ENCODE measurements at places on chromosomes 6 and 20. TPM values are rescaled to one million over a fixed set of nuclear protein-coding genes. Genes with fewer than 3 reads are reported as not detected.

GRCh38 chr20:14589383-14589782 is 252.0 kb upstream of the FLRT3 start:
- no peak for DNase-seq

- no peak for DNase-seq
Observed at GRCh38 chr6:27651371-27651732, 178.4 kb upstream of the ZNF184 start.

GRCh38 chr6:34705241-34705640 is 8.7 kb upstream of the ILRUN start:
- DNase-seq = no peak

DNA sequence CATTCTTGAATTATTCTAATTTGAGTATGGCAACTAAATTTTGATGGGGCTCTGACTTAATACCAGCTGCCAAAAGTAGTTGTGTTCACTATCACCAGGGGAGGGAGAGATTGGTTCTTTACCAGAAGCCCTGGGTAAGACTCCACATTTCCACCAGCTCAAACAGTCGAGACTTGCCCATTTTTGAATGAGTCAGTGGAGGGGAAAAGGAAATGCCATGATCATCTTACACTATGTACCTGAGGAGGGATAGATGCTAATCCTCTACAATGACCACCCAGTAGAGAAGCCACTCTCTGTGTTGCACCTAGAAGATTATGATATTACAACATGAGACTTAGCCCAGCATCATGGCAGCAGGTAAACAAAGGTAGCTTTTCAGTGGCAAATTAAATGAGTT is 77.0 kb upstream of the SGK1 start:
- no peak for DNase-seq

GRCh38 chr6:19839237-19839546 is 2.0 kb downstream of the ID4 start:
- no peak for DNase-seq

DNA sequence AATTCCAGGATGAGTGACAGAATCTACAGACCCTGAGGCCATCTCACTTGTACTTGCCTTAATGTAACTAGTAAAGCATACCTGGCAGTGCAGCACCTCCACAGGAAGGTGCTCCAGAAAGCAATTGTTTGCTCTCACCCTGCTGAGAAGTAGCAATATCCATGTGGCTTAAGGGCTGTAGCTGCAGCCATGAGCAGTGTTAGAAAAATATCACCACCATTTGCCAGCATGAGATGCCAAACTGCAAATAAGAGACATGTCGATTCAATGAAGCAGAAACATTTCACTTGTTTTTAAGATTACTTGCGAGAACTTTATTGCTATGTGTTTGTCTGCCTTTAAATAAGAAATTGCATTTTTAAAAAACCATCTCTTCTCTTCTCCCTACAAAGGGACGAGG is 151.5 kb downstream of the PRL start:
- DNase-seq = no peak

DNA sequence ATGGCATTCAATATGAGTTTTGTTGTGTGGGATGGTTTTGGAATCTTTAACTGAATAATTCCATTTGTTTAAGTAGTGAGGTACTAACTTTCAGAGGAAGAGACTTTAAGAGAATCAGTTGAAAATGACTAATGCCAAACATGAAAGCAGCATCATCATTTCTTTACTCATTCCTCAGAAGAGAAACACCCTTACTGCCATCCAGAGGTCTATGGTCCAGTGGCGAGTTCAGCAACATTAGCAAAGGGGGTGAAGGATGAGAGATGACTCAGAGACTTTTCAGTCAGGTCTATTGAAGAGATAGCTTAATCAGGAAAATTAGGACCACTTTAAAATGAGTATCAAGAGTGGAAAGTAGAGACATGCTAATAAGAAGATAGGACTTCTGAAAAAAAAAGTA is 118.8 kb downstream of the COL19A1 start:
- DNase-seq = no peak

GRCh38 chr6:90863043-90863442 is 276.2 kb upstream of the MAP3K7 start:
- no peak for DNase-seq

DNA sequence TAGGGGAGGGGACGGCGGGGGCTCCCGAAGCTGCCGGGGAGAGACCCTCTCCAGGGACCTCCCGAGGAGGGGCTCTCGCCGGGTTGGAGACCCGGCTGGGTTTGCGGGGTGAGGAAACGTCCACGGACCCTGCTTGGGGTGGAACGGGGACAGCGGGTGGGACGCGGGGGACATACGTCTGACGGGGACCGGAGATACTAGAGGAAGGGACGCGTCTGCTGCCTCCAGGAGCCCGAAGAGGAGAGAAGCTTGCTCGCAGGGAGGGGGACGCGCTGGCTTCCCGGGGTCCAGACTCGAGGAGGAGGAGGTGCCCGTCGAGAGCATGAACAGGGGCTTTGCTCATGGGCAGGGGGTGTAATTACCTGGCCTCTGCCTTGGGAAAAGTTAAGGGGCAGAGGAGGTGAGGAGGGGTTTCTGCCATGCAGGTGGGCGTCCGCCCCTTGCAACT is 593 bp downstream of the DNMT3B start:
- DNase-seq = no peak

- DNase-seq = no peak
Observed at GRCh38 chr6:142822842-142823241, 122.1 kb downstream of the HIVEP2 start.

DNA sequence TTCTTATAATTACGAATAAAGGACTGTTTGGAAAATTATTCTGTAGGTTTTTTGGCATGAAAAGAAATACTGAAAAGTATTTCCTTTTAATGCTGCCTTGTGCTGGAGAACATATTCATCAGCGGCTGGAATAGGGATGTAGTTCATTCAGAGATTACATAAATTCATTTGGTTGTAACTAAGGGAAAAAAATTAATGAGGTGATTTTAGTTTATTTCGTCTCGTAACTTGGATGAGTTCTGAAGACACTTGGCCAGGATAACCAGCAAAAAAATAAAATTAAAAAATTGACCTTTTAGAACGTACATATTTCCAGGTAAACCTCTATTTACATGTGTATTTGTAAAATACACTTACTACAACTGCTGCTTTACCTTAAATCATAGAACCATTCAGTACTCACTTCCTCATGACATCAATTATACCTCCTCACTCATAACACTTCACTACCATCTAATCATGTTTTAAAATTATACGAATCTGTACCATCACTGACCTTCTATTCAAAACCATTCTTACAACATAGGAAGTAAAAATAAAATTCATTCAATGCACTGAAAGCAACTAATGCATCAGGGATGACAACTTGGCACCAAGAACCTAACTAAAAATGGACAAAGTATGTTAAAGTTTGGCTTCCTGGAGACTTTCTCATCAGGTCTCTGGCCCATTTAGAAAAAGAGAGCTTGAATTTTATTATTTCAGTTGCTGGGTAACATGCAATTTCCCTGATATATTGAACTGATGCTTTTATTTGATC is 17.2 kb downstream of the KLHL31 start:
- no peak for DNase-seq

- peak; percentile 35 for DNase-seq
Observed at GRCh38 chr6:43271103-43271815, 26.8 kb upstream of the SLC22A7 start.

GRCh38 chr6:161676586-161676985 is 402.7 kb upstream of the AGPAT4 start:
- DNase-seq = no peak

DNA sequence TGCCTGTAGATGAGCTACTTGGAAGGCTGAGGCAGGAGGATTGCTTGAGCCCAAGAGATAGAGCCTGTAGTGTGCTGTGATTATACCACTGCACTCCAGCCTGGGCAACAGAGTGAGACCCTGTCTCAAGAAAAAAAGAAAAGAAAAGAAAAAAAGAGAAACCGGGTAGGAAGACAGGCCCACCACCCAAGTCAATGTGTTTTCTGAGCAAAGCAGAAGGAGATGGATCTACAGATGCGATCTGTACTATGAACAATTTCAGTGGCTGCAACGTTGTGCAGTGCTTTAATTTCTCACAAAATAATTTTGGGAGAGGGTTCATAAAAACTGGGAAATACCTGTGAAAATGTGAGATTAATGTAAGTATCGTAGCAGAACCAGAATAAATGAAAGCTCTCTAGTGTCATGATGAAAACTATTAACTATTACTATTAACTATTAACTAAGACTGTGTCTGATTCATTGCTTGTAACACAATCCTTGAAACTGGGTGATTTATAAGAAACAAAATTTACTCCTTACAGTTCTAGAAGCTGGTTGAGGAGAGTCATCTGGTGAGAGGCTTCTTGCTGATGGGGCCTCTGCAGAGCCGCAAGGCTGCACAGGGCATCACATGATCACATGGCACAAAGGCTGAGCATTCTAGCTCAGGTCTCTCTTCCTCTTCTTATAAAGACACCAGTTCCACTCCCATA is 233.1 kb upstream of the ZNF217 start:
- peak; percentile 21 for DNase-seq

GRCh38 chr6:136611133-136611532 is 60.9 kb upstream of the MAP7 start:
- no peak for DNase-seq

- no peak for DNase-seq
Observed at GRCh38 chr6:161443848-161444247, 170.0 kb upstream of the AGPAT4 start.

DNA sequence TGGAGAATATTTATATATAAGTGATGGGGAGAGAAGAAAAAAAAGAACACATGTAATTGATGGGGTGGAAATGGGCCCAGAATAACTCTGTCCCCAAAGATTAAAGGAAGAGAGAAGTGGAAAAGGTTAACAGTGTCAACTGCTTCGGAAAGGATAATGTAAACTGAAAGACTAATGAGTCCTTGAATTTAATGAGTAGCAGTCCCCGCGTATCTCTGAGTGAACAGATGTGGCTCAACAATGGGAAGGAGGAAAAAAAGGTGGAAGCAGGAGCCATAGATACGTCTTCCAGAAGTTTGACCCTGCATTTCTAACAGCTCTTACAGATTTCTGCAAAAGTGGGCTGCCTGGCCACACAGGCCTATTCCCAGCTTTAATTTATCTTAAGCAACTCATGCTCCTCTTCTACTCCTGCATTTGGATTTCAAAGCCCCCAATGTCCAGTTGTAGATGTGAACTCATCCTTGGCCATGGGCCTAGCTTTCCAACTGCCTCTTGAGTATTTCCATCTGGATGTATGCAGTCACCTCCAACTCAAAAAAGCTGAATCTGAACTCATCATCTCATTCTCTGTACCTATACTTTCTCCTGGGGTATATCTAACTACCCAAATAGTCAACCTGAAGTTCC is 61.3 kb downstream of the DST start:
- DNase-seq = no peak

DNA sequence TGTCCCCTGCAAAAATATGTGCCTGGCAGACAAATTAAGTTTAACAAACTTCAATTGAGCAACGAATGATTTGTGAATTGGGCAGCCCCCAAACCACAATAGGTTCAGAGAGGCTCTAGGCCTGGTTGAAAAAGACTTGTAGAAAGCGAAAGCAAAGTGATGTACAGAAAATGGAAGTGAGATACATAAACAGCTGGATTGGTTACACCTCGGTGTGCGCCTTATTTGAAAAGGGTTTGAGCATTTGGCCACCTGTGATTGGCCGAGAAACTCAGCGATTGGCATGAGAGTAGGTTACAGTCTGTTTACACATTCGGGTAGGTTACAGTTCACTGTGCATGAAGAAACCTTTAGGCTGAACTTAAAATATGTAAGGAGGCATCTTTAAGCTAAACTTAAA is 136.9 kb downstream of the CD83 start:
- DNase-seq = no peak

GRCh38 chr6:118197539-118197938 is 290.5 kb downstream of the SLC35F1 start:
- no peak for DNase-seq

- no peak for DNase-seq
Observed at GRCh38 chr6:25883991-25884390, 9.9 kb upstream of the SLC17A3 start.

- no peak for DNase-seq
Observed at GRCh38 chr20:46150943-46151342, 32.8 kb downstream of the CD40 start.

DNA sequence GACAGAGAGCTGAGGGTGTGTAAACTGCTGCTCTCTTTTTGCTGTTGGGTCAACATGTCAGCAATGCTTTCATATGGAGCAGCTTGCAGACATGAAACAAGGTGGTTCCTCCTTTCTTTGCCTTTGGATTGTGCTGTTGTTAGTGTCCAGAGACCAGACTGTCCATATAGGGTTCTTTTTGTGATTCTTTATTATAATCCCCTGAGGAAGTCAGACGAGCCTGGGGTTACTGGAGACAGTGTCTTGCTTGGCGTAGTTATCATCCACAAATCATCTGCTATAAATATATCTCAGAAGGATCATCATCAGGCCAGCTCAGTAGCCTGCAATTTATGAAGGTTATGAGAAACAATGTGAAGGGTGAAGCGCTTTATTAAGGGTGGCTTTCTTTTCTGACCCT is 2.3 kb upstream of the ADGRB3 start:
- no peak for DNase-seq

- no peak for DNase-seq
Observed at GRCh38 chr20:34940081-34940481, 15.5 kb downstream of the GSS start.

GRCh38 chr20:25622450-25623224 is 1.2 kb downstream of the NANP start:
- no peak for DNase-seq

- no peak for DNase-seq
Observed at GRCh38 chr20:24633026-24633425, 163.6 kb downstream of the SYNDIG1 start.

GRCh38 chr6:130661077-130661476 is 166.1 kb upstream of the SMLR1 start:
- no peak for DNase-seq

DNA sequence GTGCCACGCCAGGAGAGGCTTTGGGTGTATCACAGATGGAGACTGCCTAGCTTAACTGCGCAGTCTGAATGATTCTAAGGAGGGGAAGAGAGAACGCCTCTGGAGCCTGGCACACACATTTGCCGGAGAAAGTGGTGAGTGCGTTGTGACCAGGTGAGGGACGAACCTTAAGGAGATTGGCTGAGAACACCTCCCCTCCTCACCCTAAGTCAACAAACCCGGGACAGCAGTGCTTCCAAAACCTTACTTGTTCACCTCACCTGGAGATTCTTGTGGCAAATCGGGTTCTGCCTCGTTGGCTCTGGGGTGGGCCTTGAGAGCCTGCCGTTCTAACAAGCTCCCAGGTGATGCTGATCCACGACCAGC is 9.4 kb downstream of the SYNJ2 start:
- no peak for DNase-seq

DNA sequence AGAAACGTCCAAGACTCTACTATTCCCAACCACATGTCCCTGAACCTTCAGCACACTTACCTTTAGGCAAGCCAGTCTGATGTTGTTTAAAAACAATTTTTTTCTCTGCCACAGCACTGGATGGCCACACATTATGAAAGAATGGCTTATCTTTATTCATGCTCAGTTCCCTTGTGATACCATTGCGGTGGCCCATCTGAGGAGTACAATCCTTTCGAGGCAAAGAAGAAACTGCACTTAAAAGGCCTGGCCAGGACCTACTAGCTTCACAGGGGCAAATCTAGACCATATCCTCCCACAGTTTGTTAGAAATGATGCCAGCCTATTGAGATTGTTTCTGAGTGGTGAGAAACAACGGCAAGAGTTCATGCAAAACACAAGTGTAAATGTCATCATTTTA is 88.4 kb upstream of the PLEKHG1 start:
- DNase-seq = no peak

CCDC170 gene
- not detected for total RNA-seq

DDO gene
- total RNA-seq = not detected

FOXF2 gene
- total RNA-seq = not detected

C6orf15 gene
- total RNA-seq = not detected

CEBPB gene
- 22.2 TPM for total RNA-seq

LTB gene
- 155 TPM for total RNA-seq

GPLD1 gene
- 7.3 TPM for total RNA-seq

MICB gene
- total RNA-seq = 17.2 TPM

CCR6 gene
- total RNA-seq = 26.2 TPM

KCNK16 gene
- not detected for total RNA-seq

SMOC2 gene
- not detected for total RNA-seq
